ENCODE measurements at places on chromosomes 16 and 17.

DNA sequence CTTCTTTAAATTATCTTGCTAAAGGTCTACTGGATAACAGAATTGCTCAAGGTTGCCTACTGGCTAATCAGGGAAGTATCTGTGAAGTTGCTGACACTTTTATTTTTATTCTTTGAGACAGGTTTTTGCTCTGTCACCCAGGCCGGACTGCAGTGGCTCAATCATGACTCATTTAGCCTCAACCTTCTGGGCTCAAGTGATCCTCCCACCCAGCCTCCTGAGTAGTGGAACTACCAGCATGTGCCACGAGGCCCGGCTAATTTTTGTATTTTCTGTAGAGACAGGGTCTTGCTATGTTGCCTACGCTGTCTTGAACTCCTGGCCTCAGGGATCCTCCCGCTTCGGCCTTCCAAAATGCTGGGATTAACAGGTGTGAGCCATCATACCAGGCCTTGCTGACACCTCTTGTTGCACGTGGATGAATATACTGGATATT is 43.1 kb downstream of the GLG1 start:
- peak; percentile 8 for DNase-seq

GRCh38 chr16:74052016-74052415 is 244.6 kb upstream of the PSMD7 start:
- no peak for DNase-seq

DNA sequence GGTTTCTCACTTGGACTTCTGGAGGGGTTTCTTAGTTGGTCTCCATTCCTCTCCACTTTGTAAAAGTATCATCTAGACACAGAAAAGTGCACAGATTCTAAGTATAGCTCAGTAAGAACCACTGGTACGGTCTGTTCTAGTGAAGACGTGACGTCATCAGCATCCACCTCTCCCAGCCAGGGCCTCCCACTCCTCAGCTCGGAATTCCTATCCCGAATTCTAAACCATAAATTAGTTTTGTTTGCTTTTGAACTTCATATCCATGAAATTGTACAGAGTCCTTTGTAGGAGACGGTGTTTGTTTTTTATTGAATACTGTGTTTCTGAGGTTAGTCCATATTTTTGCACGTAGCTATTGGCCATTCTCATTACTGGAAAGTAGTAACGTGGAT is 25.5 kb downstream of the FOXK2 start:
- DNase-seq, result no peak

DNA sequence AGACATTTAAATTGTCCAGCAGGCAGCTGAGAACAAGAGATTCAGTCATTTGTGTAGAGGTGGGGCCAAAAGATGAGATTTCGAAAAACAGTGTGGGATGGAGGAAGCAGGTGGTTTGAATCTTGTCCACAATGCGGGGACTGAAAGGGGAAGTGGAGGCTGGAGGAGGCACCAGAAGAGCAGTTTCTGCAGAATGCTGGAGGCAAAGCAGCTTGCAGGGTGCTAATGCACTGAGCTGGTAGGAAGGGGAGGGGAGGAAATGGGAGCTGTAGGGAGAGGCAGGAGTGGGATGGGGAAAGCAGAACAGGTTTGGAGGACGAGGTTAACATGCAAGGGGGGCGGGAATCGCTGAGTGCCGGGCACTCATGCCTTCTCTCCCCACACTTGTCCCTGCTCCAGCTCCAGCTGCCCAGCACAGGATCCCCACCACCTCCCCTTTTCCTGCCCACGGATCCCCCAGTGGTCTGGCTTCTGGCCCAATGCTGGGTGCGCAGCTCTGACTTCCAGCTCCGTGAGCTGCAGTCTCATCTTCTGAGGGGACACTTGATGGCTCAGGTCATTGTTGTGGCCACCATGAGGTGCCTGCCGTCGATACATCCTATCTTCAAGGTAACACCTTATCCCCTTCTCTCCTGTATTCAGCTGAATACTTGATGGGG is 9.4 kb downstream of the C17orf100 start:
- no peak for DNase-seq

DNA sequence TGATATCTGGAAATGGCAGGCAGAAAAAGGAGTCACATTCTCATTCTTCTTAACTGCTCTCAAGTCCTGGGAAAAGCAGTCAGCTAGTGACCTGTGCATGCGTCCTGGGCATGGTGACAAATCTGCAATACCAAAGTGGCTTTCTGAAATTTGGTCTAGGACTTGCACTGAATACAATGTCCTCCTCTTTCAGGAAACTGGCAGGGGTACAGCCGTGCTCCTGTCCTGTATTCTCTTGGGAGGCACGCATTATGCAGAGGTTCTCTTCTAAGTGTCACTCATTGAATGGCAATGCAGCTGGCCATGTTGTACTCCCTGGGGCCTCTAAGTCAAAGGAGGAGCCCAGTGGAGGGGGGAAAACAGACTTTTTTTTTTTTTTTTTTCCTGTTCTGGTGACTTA is 10.6 kb downstream of the PHF12 start:
- DNase-seq, result no peak

- peak; percentile 18 for DNase-seq
These were observed 31.5 kb downstream of the USP43 start for GRCh38 chr17:9676820-9677310.

GRCh38 chr17:2921443-2921842 is 125.2 kb downstream of the RAP1GAP2 start:
- DNase-seq, result no peak

- no peak for DNase-seq
These were observed 18.6 kb downstream of the ENGASE start for GRCh38 chr17:79093270-79093669.

GRCh38 chr17:74016461-74016860 is 187.0 kb upstream of the RPL38 start:
- DNase-seq, result no peak

GRCh38 chr17:50062293-50063243 is 6.7 kb downstream of the ITGA3 start:
- no peak for DNase-seq

All from stimulated activated CD4-positive, alpha-beta T cell treated with anti-CD3 and anti-CD28 coated beads, TNF-alpha, amount 100 ng/mL, for 48 hours (primary cell).